ENCODE measurements at places on chromosomes 11 and 22.

- DNase-seq, result no peak
These were observed 188.9 kb downstream of the MYO18B start for GRCh38 chr22:25930788-25931310.

- DNase-seq, result peak; percentile 11
These were observed 1.5 kb upstream of the LARGE1 start for GRCh38 chr22:33921525-33922348.

DNA sequence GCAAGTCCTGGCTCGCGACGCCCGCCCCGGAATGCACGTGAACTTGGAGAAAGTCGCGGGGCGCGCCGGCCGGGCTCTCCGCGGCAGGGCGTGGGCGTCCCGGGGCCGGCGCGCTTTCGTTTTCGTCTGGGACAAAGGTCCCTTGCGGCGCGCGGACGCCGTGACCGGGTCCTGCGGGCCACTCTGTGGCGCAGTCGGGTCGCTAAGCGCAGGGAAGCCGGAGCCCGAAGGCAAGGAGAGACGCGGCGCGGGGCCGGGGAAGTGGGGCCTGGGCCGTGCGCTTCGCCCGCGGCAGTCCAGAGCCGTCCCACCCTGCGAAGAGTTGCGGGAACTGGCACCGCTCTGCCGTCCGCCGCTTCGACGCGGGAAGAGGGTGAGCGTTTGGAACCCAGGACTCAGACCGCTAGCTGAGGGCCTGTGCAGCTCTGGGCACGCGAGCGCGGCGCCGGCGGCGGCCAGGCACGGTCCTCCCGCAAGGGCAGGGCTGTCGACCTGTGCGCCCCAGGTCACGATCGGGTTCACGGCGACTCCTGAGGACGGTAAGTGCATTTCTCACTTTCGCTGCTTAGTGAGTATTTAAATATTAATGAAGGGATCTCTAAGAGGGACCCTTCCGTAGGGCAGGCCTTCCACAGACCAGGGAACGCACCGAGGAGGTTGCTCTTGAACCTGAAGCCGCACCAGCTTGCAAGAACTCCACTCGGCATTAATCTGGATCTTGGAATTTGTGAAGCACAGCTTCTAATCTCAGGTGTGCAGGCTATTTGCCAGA lies 78.0 kb upstream of the PPARA start:
- peak; percentile 94 for DNase-seq

GRCh38 chr11:27319072-27319471 lies 43.9 kb downstream of the CCDC34 start:
- DNase-seq, result no peak

- no peak for DNase-seq
These were observed 9.5 kb downstream of the GTPBP1 start for GRCh38 chr22:38715176-38715764.

GRCh38 chr22:18133452-18133851 lies 16.5 kb upstream of the USP18 start:
- no peak for DNase-seq

DNA sequence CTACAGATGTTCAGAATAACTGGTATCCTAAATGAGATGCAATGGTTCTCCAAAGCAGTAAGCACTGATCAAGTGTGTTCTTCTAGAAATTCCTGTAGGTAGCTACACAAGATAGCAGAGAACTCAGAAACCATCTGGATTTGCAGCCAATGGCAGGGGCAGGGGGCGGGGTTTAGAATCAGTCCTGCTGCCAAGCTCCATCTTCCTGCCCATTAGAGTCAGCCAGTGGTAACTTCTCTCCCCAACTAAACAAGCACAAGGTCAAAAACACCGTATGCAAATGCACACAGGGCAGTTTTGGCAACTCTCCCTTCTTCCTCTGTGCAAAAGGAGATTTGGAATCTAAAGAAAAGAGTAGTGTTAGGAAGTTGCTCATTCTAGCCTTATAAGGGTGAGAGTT lies 237.5 kb upstream of the CCDC90B start:
- DNase-seq, result no peak

- no peak for DNase-seq
These were observed 1.7 kb downstream of the TRPM5 start for GRCh38 chr11:2442589-2442988.

DNA sequence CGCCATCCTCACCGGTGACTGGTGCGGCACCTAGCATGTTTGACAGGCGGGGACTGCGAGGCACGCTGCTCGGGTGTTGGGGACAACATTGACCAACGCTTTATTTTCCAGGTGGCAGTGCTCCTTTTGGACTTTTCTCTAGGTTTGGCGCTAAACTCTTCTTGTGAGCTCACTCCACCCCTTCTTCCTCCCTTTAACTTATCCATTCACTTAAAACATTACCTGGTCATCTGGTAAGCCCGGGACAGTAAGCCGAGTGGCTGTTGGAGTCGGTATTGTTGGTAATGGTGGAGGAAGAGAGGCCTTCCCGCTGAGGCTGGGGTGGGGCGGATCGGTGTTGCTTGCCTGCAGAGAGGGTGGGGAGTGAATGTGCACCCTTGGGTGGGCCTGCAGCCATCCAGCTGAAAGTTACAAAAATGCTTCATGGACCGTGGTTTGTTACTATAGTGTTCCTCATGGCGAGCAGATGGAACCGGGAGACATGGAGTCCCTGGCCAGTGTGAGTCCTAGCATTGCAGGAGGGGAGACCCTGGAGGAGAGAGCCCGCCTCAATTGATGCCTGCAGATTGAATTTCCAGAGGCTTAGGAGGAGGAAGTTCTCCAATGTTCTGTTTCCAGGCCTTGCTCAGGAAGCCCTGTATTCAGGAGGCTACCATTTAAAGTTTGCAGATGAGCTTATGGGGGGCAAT lies 1.1 kb downstream of the NEAT1 start:
- DNase-seq, result peak; percentile 62

- DNase-seq, result no peak
These were observed 1.1 kb downstream of the CREB3L1 start for GRCh38 chr11:46278387-46279125.

DNA sequence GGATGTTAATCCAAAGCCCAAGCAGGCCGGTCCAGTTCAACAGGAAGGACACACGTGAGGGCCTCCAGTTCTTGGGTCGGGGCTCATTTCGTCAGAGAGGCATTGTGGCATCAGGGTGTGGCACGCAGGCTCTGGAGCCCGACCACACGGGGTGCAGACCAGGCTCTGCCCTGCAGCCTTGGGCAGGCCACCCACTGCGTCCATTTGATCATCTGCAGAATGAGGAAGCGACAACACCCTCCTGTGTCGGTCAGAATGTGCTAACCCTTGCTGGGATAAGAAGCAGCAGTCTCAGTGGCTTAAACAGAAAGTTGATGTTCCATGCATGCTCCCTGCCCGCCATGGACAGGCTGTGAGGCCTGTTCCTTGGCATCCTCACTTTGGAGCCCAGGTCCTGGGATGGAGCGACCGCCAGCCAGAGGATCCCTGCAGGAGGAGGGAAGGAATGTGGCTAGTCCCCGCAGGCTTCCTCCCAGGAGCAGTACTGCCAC lies 10.8 kb downstream of the RIBC2 start:
- DNase-seq, result peak; percentile 92

DNA sequence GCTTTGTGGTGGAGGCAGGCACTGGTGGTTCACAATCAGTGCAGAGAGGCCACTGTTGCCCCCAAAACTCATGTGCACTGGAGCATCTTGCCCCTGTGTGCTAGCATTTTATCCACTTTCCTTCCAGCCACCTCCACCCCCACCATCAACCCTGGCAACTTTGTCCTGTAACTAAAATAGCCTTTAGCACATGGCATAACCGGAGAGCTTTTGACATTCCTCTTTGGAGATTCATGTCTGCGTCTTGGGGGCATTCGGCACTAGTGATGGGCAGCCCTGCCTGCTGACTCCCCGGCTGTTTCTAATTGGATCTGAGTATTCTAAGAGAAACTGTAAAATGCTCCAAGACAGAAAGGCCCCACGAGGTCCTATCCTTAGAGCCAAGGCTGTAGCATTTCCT lies 15.8 kb downstream of the SHISA8 start:
- no peak for DNase-seq

DNA sequence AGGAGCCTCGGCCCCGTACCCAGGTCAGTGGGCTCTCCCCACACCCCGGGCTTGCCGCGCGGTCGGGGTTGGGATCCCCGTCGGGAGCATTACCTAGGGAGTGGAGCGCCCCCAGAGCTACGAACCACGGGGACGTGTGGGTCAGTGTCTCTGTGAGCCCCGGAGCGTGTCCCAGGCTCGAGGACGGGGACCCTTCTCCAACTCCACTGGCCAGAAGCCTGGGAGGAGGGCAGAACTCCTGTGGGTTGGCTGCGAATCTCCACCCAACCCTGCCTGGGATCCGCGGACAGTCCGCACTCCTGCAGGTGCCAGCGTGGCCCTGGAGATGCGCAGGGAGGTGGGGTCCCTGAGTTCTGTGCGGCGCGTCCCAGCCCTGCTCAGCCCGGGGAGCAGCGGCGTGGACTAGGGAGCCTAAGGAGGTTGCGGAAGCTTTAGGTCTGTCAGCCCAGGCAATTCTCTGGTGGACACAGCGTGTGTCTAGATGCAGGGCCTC lies 346 bp downstream of the PPFIBP2 start:
- DNase-seq, result no peak

GRCh38 chr22:49871482-49871881 lies 17.8 kb downstream of the ZBED4 start:
- DNase-seq, result no peak

GRCh38 chr11:6790546-6790945 lies 7.7 kb downstream of the OR2AG1 start:
- no peak for DNase-seq

DNA sequence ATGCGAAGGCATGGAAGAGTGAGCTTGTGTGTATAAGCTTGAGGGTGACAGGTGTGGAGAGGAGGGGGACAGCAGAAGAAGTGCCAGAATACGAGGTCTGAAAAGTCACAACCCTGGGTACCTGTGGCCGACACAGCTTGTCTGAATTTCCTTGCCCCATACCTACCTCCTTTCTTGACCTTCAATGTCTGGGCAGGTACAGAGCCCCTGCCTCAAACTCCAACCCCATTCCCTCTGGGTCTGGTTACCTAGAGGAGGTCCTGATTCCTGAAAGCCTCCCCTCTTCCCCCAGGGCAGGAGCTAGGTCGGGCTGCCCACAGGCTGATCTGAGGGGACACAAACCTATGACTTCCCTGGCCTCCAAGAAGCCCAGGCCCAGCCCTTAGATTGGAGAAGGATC lies 36.6 kb upstream of the FCHSD2 start:
- DNase-seq, result no peak

DNA sequence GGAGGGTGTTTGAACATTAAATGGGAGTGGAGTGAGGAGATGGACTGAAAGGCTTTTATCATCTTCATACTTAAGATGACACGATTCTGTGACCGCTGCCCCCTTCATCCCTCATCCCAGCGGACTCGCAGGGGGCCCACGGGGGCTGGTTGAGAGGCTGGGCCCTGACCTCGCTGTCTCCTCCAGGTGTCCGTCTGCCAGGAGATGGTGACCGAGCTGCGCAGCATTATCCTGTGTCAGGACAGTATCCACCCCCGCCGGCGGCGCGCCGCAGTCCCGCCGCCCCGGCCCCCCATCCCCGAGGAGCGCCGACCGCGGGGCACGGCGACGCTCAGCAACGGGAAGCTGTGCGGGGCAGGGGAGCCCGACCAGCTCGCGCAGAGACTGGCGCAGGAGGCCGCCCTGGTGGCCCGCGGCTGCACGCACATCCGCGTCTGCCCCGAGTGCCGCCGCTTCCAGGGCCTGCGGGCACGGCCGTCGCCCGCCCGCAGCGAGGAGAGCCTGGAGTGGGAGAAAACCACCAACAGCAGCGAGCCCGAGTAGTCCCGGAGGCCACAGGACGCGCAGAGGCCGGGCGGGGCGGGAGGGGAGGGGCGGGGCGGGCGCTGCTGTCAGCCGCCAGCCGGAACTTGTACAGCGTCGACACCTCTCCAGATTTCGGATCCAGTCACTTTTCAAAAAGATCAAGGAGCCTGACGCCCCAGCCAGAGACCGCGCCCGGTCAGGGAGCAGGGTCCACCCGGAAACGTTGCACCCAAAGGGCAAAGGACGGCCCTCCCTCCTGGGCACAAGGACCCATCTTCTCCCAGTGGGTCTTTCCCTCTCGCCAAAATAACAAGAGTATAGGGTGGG lies 38.0 kb upstream of the TBCEL start:
- DNase-seq, result peak; percentile 37

- DNase-seq, result peak; percentile 77
These were observed 37.7 kb downstream of the NF2 start for GRCh38 chr22:29641042-29641699.

DNA sequence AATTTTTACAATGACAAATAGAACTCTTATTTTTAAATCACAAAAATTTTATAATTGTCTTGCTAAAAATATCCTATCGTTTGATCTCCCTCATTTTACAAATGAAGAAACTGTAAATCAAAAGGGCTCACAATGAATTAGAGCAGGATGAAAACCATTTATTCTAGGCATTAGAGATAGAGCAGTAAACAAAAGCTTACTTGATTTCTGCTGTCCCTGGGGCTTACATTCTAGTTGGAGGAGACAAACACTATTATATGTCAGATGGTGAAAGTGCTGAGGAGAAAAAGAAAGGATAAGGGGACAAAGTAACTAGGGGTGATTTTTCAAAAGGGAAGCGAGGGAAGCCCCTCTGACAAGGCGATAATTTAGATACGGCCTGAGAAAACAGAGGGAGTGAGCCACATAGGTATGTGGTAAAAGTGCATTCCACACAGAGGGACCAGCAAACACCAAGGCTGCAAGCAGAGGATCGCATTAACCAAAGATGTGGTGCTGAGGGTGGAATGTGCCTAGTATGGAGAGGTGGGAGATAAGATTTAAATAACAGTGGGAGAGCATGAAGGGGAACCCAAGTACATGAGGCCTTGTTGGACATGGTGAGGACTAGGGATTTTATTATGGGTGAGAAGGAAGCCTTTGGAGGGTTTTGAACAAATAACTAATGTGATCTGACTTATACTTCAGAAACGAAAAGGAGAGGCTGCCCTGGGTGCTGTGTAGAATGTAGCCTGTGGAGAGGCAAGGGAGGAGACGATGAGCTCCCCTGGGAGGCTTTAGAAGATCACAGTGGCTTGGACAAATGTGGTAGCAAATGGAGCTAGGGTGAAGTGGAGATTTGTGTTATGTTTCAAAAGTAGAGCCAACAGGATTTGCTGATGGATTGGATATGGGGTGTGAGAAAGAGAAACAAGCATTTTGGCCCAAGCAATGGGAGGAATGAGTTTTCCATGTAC lies 62.1 kb downstream of the PDHX start:
- DNase-seq, result no peak

- DNase-seq, result no peak
These were observed 130.4 kb downstream of the C11orf87 start for GRCh38 chr11:109552376-109552775.

GRCh38 chr22:47287516-47287915 lies 525.1 kb downstream of the TBC1D22A start:
- no peak for DNase-seq

GRCh38 chr22:41369837-41370236 lies 11.9 kb upstream of the TEF start:
- no peak for DNase-seq

GRCh38 chr11:41954034-41954433 lies 494.6 kb upstream of the LRRC4C start:
- DNase-seq, result no peak

All from suppressor macrophage treated with lipopolysaccharide for 4 hours (primary cell).